ENCODE measurements at places on chromosomes 6 and 20.

DNA sequence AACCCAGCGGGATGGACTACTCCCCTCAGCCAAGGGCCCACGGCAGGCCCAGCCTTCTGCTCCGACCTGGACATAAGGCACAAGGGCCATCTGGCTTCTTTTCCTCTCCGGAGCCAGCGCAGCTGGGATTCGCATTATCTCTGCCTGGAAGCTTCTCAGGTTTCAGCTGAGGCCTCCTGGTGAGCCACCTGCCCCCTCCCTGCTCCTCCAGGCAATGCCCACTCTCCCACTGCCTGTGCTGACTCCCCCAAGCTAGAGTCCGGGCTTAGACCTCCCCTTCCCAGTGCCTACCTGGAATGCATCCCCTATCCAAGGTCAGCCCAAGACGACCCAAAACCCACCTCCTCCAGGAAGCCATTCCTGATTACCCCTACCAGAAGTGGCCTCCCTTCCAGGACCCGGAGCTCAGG, 60.7 kb downstream of the EZR start:
- no peak for DNase-seq

GRCh38 chr6:118580585-118581419, 32.7 kb downstream of the PLN start:
- DNase-seq: peak; percentile 7

- no peak for DNase-seq
These were observed 1.2 kb downstream of the VSTM2L start for GRCh38 chr20:37904008-37904642.

GRCh38 chr6:26012061-26012460, 49.5 kb downstream of the TRIM38 start:
- no peak for DNase-seq

DNA sequence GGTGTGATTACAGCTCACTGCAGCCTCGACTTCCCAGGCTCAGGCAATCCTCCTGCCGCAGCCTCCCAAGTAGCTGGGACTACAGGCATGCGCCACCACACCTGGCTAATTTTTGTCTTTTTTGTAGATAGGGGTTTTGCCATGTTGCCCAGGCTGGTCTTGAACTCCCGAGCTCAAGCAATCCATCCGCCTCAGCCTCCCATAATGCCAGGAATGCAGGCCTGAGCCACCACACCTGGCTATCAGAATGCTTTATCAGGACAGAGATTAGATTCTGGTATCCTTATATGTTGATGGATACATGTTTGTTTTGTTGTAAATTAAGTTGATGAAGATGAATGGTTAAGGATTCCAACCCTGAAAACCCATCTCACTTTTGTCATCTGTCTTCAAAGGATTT, 24.2 kb downstream of the LHFPL5 start:
- no peak for DNase-seq

DNA sequence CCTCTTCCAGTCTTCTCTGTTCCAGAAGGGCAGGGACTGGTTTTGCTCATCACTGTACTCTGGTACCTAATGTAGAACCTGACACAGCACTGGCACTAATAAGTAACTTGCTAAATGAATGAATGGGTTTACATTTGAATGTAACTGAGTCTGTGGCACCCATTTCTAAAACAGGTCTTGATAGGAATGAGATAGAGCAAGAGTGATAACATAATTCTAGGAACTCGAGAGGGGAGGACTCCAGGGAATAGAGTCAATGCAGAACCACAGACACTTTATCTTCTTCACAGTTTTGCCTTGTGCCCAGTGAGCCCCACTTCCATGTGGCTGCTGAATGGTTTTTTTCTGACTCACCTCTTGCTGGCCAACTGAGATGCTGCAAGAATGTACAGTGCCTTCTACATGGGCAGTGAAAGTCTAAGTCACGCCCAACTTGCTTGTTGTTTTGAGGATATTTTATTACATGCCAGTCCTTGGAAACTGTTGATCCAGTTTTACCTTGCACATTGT, 61.1 kb downstream of the TBC1D7 start:
- DNase-seq: no peak
